Activated T-cell treated with anti-CD3 and anti-CD28 coated beads, Interleukin-2, amount 50 U/mL, for 72 hours (primary cell): ENCODE measurements at places on chromosomes 7 and 10. TPM values are rescaled to one million over a fixed set of nuclear protein-coding genes. Genes with fewer than 3 reads are reported as not detected.

Gene C10orf53
- total RNA-seq: not detected

Gene SLC29A4
- 0.48 TPM for total RNA-seq

Gene LRRC18
- not detected for total RNA-seq

GRCh38 chr7:28718055-28718481 lies 240.1 kb downstream of the TRIL start:
- H3K27ac ChIP-seq: no peak overlapping the region
- no peak for DNase-seq
- H3K27me3 ChIP-seq: no peaks in the 10 kb centered on the region
- no peaks in the 10 kb centered on the region for H3K4me1 ChIP-seq
